ENCODE measurements at places on chromosomes 7 and 10.

GRCh38 chr10:89296220-89296648, 5.6 kb upstream of the IFIT2 start:
- no peak for DNase-seq

DNA sequence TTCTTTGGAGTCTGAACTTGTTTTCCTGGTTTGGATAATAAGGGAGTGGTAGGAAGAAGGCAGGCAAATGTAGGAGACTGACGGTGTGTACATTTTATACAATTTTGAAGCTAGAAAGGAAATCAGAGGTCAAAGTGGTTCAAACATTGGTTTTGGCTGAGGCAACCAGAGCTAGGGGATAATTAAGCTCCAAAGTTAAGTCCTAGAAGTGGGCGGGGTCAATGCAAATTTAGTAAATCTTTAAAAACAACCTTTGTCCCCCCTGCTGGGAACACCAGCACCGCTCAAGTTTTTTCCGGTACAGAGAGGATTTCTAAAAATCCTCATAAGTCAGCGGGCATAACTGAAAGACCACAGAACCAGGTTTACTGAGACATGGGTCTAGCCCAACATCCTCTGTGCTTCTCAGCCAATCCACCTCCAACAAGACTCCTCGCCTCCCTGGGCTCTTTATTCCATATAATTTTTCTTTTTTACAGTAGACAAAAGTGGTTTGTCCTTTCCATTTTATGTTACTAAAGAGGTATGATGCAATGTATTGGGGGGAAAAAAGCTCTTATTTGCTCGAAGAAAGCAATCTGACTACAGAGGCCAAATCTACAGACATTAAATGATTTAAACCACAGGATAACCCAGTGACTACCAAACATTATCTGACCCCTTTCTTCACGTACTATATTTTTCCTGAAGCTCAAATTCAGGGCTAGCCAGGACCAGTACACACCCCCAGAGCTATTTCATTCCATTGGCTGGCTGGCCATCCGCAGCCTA, 1.6 kb downstream of the GLUD1 start:
- no peak for DNase-seq

DNA sequence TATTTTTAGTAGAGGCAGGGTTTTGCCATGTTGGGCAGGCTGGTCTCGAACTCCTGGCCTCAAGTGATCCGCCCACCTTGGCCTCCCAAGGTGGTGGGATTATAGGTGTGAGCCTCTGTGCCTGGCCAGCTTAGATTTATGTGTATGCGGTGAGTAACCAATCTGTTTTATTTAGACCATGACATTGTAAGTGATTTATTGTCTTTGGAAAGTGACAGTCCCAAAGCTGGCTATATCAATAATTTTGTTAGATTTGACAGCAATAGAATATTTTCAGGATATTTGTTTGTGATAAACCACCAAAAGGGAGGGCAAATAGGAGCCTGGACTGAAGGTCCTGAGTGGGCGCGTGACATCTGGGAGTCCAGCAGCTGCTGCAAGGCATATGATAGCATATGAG, 75.7 kb downstream of the XRCC2 start:
- no peak for DNase-seq

GRCh38 chr10:119726676-119727261, 919 bp downstream of the INPP5F start:
- DNase-seq, result no peak

GRCh38 chr7:106225856-106226255, 58.9 kb downstream of the NAMPT start:
- no peak for DNase-seq

GRCh38 chr7:116021237-116021636, 9.3 kb downstream of the TFEC start:
- DNase-seq, result no peak

DNA sequence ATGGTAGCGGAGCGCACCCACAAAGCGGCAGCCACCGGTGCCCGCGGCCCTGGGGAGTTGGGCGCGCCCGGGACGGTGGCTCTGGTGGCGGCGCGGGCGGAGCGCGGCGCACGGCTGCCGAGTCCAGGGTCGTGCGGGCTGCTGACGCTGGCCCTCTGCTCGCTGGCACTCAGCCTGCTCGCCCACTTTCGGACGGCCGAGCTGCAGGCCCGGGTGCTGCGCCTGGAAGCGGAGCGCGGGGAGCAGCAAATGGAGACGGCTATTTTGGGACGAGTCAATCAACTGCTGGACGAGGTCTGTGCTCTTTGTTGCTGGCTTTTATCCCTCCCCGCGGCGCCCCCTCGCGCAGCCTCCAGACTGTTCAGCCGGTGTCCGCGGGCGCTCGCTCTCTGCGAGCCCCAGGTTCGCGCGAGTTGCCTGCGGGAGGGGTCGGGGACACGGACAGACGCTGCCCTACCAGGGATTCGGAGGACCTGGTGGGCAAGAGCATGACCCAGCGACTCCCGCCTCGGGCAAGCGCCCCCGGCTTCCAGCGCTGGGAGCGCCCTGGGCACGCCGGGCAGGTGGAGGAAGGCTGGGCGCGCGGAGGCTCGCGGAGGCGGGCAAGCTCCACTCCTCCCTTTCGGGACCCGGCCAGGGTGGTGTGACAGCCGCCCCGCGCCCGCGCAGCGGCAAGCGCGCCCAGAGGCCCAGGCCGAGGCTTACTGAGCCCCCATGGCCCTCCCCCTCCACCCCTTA, 887 bp downstream of the COL13A1 start:
- no peak for DNase-seq

GRCh38 chr7:151167197-151167961, at the start of gene GBX1:
Gene GBX1 (minus strand): TSS chr7:151167694. CDS start chr7:151167548, 146 bp downstream.
- no peak for DNase-seq

DNA sequence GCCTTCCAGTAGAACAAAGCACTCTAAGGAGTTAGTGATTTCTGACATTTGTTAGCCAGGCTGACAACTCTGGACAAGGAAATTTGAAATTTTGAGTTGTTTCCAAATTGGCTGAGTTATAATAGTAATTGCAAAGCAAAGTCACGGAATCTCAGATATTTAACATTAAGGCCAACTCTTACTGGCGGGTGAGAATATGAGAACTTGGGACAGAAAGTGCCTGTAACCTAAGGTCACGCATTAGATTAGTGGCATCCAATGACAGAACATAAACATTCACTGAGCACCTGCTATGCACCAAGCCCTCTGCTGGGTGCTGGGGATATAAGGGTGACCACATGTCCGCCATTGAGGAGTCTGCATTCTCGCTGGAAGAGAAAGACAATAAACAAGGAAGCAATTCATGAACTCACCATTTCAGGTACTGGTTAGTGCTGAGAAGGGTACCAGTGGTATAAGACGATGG, 45.5 kb upstream of the CHST15 start:
- DNase-seq, result no peak

DNA sequence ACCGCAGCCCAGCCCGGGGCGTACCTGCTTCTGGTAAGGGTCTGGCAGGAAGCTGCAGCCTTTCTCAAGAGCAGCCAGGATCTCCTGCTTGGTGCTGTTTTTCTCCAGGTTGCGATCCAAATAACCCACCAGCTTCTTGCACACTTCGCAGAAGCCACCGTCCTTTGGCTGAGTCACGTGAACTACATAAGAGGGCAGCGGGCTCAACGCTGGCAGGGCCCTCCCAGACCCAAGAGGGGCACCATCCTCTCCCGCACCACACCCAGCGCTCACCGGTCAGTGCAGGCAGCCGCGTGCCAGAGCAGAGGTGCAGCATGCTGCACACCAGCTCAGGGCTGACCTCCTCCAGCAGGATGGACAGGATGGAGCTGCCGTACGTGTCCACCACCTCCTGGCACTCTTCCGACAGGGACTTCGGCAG, 31.6 kb downstream of the PSAP start:
- no peak for DNase-seq

- no peak for DNase-seq
Measured at GRCh38 chr7:24172856-24173255, 111.1 kb upstream of the NPY start.

DNA sequence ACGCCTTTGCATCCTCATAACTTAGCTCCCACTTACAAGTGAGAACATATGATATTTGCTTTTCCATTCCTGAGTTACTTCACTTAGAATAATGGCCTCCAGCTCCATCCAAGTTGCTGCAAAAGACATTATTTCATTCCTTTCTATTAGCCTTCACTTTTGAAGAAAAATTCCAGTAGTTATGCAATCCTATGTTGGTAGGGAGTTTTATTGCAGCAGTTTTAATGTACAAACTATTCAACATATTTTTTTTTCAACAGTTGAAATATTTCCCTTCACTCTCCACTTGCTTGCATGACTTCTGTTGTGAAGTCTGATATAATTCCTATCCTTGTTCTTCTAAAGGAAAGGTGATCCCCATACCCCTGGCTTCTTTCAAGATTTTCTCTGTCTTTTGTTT, 27.3 kb upstream of the ARHGAP22 start:
- DNase-seq, result no peak

- no peak for DNase-seq
Measured at GRCh38 chr7:2497500-2498336, 21.5 kb upstream of the GRIFIN start.
